ENCODE measurements at places on chromosomes 2 and 18.
A peak's percentile ranks its signal among the peaks of the same experiment; 100 is the strongest.

GRCh38 chr2:113922784-113923183 lies 32.9 kb downstream of the ACTR3 start:
- DNase-seq: no peak

DNA sequence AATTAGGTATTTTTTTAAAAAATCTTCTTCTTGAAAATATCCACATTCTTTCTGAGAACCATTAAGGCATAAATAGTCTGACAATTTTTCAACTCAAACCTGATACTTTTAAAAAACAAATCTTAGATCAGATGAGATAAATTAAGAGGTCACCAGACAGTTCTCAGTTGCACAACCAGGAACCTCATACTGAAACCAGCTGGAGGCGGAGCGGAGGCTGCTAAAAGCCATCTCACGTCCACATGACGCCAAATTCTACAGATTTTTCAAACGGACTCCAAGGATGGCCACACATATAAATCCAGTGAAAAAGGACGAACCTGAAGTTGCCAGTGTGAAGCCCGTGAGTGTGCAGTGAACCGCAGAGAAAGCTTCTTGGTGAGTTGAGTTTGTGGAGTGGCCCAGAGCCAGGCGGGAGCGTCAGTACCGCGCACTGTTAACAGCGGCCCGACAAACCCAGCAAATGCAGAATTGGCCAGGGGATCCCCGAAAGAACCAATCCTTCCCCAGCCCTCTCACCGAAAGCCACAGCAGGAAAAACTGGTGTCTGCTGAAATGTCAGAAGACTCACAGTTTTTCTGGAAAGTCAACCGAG lies 53.1 kb upstream of the BBS5 start:
- DNase-seq: no peak

DNA sequence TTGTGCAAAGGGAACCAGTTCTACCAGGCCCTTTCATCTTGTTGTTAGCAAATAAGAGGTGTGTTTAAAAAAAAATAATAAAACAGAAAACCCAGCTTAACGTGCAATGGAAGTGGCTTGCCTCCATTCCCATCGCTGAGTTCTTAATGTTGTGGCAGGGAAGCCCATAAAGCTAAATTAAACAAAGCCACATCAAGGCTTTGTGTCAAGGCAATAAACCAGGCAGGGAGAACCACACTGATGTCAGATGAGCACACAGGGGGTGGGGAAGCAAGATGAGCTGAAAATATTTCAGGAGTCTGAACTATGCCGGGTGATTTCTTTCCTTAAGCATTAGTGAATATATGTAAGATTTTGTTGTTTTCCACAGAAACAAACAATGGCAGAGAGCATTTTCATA lies 73.5 kb downstream of the PHLPP1 start:
- DNase-seq: no peak

DNA sequence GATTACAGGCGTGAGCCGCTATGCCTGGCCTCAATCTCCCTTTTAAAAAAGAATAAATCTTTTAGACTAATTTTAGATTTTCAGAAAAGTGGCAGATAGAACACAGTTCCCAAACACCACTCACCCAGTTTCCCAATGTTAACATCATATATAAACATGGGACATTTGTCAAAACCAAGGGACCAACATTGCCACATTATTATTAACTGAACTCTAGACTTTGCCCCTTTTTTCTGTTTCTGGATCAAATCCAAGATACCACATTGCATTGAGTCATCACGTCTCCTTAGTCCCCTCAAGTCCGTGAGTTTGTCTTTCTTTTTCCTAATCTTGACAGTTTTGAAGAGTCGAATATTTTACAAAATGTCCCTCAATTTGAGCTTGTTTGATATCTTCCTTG lies 2.4 kb downstream of the C2orf42 start:
- DNase-seq: no peak

GRCh38 chr2:105840933-105841332 lies 96.2 kb downstream of the NCK2 start:
- DNase-seq: no peak

DNA sequence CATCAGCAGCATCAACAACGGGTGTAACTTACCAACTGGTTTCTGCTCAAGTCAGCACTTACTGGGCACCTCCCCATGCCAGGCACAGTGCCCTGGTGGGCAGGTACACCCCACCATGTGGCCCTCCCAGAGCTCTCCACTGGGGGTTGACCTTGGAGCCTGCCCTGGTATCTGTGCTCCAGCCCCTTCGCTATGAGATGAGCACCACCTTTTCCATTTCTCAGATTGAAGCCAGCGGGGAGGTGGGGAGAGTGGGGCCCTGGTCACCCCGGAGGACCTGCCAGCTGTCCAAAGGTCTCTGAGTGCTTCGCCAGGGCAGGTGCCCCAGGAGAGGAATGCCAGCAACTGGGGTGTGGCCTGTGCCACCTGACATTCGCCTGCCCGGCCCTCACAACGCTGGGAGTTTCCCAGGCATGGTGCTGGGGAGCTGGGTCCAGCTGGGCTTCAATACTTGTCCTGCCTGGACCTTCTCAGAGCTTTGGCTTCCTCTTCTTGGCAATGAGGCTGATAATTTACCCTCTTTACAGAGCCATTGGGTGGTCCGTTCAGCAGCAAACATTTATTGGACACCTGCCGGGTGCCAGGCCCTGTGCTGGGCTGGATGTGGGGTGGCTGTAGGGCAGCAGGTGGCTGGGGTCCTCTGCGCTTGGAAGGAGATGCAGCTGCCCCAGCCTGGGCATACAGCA lies 5.9 kb upstream of the ZAP70 start:
- DNase-seq: peak; percentile 19

- no peak for DNase-seq
These were observed 18.0 kb upstream of the GLS start for GRCh38 chr2:190862571-190862991.

DNA sequence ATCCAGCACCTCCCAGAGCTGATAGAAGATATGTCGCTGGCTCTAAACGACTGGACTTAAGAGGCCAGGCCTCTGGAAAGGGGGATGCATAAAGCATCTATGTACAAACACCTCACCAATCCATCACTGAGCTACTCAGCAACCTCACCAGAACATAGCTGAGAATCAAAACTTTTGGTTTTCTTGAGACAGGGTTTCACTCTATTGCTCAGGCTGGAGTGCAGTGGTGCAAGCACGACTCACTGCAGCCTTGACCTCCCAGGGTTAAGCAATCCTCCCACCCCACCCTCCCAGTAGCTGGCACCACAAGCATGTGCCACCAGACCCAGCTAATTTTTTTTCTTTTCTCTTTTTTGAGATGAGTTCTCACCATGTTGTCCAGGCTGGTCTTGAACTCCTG lies 62.9 kb upstream of the MSH6 start:
- no peak for DNase-seq

- DNase-seq: no peak
These were observed 16.7 kb upstream of the PDIA6 start for GRCh38 chr2:10829299-10829698.

DNA sequence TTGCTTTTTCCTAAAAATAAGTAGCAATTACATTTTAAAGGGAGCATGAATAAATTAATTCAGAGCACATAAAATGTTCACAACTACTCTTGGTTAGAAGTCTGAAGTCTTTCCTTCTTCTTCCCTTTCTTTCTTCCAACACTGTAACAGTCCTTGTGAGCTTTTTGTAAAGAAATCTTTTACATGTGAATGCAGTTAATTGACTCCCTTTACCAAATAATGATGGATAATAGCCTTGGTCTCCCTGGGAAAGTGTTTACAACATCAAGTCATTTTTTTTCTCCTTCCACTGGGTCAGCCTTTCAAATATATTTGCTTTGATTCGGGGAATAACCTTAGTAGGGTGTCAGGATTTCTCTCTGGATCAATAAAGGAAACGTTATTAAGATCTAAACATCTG lies 39.1 kb downstream of the CALCRL start:
- DNase-seq: no peak

- DNase-seq: no peak
These were observed 54.5 kb downstream of the LYPD1 start for GRCh38 chr2:132615329-132616085.

DNA sequence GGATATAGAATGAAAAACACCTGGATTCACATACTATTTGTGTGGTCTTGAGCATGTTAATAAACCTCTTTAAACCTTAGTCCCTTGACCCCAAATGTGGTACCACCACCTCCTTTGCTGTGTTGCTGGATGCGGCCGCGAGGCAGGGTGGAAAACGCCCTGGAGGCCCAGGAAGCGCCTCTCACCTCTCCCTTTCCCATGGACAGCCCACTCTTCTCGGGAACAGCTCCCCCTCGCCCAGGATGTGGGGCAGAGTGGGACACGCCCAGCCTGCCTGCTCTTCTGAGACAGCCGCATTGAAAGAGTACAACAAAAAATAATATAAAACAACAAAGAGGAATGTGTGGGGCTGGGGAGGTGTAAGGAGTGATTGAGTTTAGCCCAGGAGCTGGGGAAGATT lies 549.0 kb upstream of the ID2 start:
- DNase-seq: no peak

GRCh38 chr2:50658883-50659282 lies 373.0 kb downstream of the NRXN1 start:
- DNase-seq: no peak

DNA sequence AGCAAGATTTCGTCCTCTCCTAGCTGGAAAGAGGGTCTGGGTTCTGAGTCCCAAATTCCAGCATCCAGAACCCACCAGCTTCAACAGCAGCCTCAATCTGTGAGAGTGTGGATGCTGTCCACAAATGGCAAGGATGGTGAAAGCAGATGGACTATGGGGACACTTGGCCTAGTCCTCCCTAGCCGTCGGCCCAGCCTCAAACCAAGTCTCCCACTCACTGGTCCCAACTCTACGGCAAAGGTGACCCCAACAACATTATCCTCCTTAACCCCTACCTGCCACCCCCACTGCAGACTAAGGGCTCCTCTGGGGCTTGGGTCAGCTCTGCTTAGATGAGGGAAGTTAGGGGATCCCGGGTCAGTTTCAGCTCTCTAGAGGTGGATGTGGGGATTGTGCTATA lies 57.3 kb downstream of the TNS1 start:
- DNase-seq: no peak

- no peak for DNase-seq
These were observed 1.7 kb downstream of the RTN4 start for GRCh38 chr2:55048508-55049042.

GRCh38 chr18:9971313-9971920 lies 57.6 kb downstream of the VAPA start:
- peak; percentile 86 for DNase-seq

DNA sequence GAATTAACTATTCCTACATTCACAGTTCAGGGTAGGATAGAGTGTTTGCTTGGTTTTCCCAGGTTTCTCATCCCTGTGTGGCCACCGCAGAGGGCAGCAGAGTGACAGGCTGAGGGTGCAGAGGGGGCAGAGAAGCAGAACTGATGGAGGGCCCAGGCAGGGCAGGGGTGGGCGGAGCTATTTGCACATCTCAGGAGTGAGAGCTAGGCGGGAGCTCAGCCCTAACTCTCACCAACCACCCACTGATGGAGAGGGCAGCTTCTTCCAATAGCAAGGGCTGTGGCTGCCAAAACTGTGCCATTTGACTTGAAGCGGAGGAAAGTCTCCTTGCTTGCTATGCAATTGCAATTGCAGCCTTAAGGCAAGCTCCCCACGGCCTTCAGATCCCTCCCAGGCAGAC lies 12.0 kb upstream of the DARS1 start:
- peak; percentile 43 for DNase-seq

DNA sequence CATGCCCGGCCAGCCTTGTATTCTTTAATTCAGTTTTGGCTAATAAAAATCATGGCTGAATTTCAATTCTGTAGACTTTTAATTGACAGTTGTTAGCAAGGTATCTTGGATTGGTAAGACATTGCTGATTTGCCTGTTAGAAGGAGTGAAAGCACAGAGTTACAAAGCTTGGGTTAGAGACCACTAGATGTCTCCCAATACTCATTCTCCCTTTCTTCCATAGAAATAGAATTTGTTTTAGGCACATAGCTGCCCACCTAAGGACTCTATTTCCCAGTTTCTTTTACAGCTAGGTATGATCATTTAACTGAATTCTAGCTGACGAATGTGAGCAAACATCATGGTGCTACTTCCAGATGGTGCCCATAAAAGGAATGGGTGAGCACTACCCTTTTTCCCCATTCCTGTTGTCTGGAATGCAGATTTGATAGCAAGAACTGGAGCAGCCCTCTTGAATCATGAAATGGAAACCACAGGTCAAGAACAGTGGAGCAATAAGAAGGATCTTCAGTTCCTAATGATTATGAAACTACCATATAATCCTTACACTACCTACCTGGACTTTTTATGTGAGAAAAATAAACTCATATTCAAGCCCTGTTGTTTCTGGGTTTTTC lies 17.5 kb downstream of the PECR start:
- no peak for DNase-seq

DNA sequence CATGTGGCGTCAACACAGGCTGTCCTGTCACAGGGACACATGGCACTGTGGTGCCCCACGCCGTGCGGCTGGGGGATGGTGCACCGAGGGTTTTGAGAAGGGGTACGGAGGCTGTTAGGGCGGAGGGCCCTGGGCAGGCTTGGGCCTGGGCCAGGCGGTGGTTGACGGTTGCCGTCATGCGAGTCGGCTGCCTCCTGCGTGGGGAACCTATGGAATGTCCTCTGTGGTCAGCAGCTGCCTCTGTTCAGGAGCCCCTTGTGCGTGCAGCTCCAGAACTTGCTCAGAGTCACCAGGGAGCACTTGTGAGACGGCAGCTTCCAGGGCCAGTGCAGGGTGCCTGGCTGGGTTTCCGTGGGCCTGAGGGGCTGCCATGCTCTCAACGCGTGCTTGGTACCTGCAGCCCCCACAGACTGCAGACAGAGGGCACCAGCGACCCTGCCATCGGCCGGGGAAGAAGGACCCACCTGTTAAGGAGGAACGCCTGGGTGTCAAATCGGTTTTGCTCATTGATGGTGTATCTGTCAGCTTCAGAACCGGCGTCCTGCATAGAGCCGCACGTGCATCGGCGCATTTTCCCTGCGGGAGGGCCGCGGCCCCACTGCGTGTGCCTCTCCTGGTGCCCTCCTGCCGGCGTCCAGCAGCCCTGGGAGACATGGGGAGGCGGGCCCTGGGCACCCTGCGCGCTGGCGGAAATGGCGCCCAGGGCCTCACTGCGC lies 10.0 kb upstream of the D2HGDH start:
- peak; percentile 49 for DNase-seq

DNA sequence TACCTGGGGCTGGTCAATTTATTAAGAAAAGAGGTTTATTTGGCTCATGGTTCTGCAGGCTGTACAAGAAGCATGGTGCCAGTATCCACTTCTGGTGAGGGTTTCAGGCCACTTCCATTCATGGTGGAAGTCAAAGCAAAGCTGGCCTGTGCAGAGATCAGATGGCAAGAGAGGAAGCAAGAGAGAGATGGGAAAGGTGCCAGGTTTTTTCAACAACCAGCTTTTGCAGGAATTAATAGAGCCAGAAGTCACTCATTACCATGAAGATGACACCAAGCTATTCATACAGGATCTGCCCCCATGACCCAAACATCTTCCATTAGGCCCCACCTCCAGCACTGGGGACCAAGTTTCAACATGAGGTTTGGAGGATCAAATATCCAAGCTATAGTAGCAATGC lies 56.8 kb upstream of the ST3GAL5 start:
- no peak for DNase-seq

DNA sequence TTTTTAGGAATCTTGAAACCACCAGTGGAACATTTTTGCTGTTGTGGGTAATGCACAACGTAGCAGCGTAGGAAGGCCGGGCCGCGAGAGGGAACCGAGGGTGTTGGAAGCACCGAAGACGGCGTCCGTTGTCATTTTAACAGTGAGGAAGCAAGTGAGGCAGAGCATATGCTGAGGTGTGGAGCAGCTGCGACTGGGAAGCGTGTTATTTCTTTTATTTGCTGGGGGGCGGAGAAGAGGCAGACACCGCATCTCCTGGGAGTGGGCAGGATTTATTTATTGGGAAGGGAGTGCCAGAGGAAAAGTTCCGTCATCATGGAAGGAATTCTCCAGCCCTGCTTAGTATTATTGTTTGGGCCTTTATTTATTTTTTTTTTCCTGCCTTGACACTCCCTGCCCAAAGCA lies 232.8 kb downstream of the KLHL29 start:
- DNase-seq: no peak
